Renal cortex interstitium (tissue), 15 donors: ENCODE measurements at places on chromosomes 2 and 18.
A peak's percentile ranks its signal among the peaks of the same experiment; 100 is the strongest.

- no peak for DNase-seq
These were observed 118.7 kb downstream of the HAUS1 start for GRCh38 chr18:46222710-46223360.

GRCh38 chr2:7407001-7407400 lies 489.8 kb downstream of the RNF144A start:
- DNase-seq = no peak

GRCh38 chr2:160407393-160408172 lies 86.0 kb downstream of the RBMS1 start:
- DNase-seq = peak; percentile 53

DNA sequence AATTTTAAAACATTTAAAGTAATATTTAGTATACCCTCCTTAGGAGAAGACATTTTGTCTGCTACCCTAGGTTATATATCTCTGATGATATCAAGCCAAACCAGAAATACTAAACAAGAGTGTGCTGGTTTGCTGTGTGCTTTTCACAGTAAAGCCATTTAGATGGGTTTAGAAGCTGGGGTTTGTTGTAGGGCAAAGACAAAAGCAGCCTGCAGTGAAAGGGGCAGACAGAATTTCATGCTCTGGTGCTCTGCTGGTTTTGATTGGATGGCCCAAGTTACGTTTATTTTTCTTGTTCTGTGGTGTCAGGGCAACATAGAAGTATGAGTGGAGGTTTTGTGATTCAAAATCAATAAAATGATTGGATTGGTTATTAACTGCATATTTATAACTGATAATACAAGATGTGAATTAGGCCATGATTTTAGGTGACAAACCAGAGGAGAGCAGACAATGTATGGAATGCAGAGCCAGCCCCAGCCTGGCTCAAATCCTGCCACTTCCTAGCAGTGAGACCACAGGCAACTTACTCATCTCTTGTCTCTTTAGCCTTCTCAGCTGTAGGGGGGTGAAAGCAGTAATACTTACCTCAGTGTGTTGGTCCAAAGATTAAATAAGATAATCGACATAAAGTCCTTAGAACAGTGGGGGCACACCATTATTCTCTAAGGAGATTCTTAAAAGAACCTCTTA lies 30.9 kb upstream of the IER3IP1 start:
- no peak for DNase-seq
